ENCODE measurements at places on chromosomes 13 and 19. TPM values are rescaled to one million over a fixed set of nuclear protein-coding genes. Genes with fewer than 3 reads are reported as not detected.

- DNase-seq = no peak
Observed at GRCh38 chr19:52101866-52102562, 6.4 kb upstream of the ZNF841 start.

The ANKLE1 gene
- total RNA-seq = 0.35 TPM

- no peak for DNase-seq
Observed at GRCh38 chr13:107254392-107254791, 686.5 kb upstream of the ARGLU1 start.

GRCh38 chr19:42281827-42282762, 13.0 kb downstream of the CIC start:
- no peak for DNase-seq

GRCh38 chr19:4401769-4402170, 670 bp upstream of the CHAF1A start:
- DNase-seq = no peak

The MAG gene
- total RNA-seq = 3.6 TPM

The ZSCAN4 gene
- total RNA-seq = 0.14 TPM

The SLC7A9 gene
- 0.28 TPM for total RNA-seq

DNA sequence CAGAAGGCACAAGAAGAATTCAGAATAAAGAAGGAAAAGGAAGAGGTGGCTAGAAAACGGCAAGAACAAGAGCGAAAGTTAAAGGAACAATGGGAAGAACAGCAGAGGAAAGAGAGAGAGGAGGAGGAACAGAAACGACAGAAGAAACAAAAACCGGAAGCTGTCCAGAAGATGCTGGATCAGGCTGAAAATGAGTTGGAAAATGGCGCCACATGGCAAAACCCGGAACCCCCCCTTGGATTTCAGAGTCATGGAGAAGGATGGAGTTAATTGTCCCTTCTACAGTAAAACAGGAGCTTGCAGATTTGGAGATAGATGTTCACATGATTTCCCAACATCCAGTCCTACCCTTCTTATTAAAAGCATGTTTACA, 6.7 kb downstream of the CD209 start:
- DNase-seq = no peak

All from adrenal gland (tissue), 19 donors.